ENCODE measurements at places on chromosomes 7 and 10. TPM values are rescaled to one million over a fixed set of nuclear protein-coding genes. Genes with fewer than 3 reads are reported as not detected.

GRCh38 chr7:128887169-128888038 is 23.1 kb downstream of the KCP start:
- no peaks in the 10 kb centered on the region for H3K4me1 ChIP-seq
- peaks cover 11% of the 10 kb centered on the region for H3K27me3 ChIP-seq
- H3K36me3 ChIP-seq = no peaks in the 10 kb centered on the region
- no peak overlapping the region for H3K4me3 ChIP-seq
- H3K27ac ChIP-seq = no peak overlapping the region

DNA sequence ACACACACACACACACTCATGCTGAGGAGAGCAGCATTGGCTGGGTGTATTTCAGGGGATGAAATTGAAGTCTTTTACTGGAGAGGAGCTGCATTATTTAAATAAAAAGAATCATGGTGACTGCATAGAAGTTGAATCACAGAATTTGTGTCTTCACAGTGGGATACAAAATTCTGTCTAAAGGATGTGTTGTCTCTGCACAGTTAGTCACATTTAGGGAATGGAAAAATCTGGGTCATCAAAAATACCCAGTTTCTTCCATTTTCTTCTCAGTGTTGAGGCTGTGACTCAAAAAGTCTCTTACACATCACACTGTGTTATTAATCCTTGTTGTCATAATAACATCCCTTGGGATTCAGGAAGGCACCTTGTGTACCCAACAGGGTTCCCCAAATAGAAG is 10.9 kb downstream of the PAPSS2 start:
- no peak for DNase-seq
- no peak overlapping the region for H3K27ac ChIP-seq
- no peaks in the 10 kb centered on the region for H3K27me3 ChIP-seq
- peaks cover 3% of the 10 kb centered on the region for H3K4me1 ChIP-seq
- no peak overlapping the region for H3K4me3 ChIP-seq
- no peaks in the 10 kb centered on the region for H3K36me3 ChIP-seq

GRCh38 chr10:45265996-45266395 is 49.4 kb downstream of the OR13A1 start:
- H3K4me1 ChIP-seq = no peaks in the 10 kb centered on the region
- no peak overlapping the region for H3K27ac ChIP-seq
- no peak overlapping the region for H3K4me3 ChIP-seq
- peaks cover 47% of the 10 kb centered on the region for H3K27me3 ChIP-seq
- H3K36me3 ChIP-seq = no peaks in the 10 kb centered on the region

- H3K4me3 ChIP-seq = no peak overlapping the region
- H3K4me1 ChIP-seq = no peaks in the 10 kb centered on the region
- peaks cover 11% of the 10 kb centered on the region for H3K36me3 ChIP-seq
- no peak overlapping the region for H3K27ac ChIP-seq
- peaks cover 5% of the 10 kb centered on the region for H3K27me3 ChIP-seq
These were observed 34.6 kb downstream of the ADAM12 start for GRCh38 chr10:126353666-126354065.

- no peak overlapping the region for H3K27ac ChIP-seq
- no peaks in the 10 kb centered on the region for H3K36me3 ChIP-seq
- no peaks in the 10 kb centered on the region for H3K4me1 ChIP-seq
- DNase-seq = no peak
These were observed 392.2 kb upstream of the NFE2L3 start for GRCh38 chr7:25759748-25760147.

GRCh38 chr10:29407280-29407858 is 118.5 kb downstream of the LYZL1 start:
- peaks cover 5% of the 10 kb centered on the region for H3K36me3 ChIP-seq
- no peak for DNase-seq
- no peak overlapping the region for H3K4me3 ChIP-seq
- H3K4me1 ChIP-seq = peaks cover 22% of the 10 kb centered on the region
- H3K27me3 ChIP-seq = peaks cover 5% of the 10 kb centered on the region
- H3K27ac ChIP-seq = no peak overlapping the region

DNA sequence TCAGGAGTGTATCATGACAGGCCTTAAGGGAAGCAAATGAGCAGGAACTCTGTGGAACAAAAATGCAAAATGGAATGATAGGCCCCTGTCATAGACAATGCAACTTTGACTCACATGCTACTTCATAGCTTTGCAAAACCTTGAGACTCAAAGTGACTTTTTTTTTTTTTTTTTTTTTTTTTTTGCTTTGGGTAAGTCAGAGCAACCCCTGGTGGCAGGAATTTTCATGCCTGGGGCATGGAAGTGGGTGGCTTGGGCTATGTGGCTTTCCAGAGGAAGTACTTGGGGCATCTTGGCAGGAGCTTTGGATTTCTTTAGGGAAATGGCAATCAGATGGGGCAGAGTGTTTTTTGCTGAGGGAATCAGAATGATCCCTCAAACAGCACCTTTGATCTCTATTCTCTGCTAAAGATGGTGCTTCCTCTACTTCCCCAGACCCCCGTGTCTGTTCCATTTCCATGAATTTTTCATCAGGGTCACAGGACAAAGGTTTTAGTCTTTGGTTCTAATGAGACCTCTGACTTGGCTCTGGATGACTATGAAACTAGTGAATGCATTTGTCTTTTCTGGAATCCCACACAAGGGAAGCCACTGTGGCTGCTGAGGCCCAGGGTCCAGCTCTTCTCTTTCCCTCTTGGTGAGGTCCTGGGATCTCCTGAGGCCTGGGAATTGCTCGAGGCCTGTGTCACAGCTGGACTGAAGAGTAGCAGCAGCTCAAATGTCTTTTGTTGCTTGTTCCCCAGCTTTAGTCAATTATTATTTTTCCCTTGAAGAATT is 62.8 kb downstream of the TACC2 start:
- no peak for DNase-seq
- no peaks in the 10 kb centered on the region for H3K36me3 ChIP-seq
- H3K27ac ChIP-seq = no peak overlapping the region
- H3K4me3 ChIP-seq = no peak overlapping the region
- no peaks in the 10 kb centered on the region for H3K4me1 ChIP-seq

DNA sequence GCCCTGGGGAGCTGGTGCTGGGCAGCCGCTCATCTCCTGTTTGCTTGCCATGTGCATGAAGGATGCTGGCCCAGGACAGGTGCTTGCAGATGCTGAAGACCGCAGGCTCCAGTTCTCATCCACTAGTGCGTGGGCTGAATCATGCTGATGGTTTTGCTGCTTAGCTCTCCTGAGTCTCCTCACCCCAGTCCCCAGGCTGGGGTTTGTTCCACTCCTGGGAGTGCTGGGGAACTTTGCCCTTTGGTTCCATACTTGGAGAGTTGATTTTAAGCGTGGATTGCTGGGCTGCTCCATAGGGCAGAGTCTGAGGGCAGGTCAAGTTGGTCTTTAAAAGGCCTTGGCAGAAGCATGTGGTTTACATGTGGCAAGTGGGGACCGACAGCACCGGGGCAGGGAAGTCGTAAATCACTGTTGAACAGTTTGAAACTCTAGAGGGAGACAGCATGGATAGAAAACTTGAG is 9.1 kb downstream of the DYNC2I1 start:
- peak overlapping the region; percentile 82 for H3K27ac ChIP-seq
- peaks cover 31% of the 10 kb centered on the region for H3K4me1 ChIP-seq
- H3K4me3 ChIP-seq = peak overlapping the region; percentile 20
- H3K27me3 ChIP-seq = no peaks in the 10 kb centered on the region
- no peak for DNase-seq
- H3K36me3 ChIP-seq = no peaks in the 10 kb centered on the region

DNA sequence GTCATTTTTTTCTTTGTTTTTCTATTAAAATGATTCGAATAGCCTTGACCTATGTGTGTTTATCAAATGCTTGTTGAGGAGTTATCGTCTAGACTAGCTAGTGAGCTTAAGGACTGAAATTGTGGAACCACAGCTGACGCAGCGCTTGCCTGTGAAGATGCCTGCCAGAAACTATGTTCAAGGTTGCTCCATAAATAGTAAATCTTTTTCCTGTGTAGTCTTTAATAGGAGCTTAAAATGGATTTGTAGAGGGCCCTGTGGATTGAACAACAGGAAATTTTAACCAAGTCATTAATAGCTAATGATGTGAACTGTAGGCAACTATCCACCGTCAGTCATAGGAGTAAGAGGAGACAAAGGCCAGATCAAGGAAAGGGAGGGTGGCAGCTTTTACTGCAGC is 145.1 kb downstream of the GNAI1 start:
- no peaks in the 10 kb centered on the region for H3K36me3 ChIP-seq
- H3K27ac ChIP-seq = no peak overlapping the region
- no peak for DNase-seq
- no peak overlapping the region for H3K4me3 ChIP-seq
- H3K4me1 ChIP-seq = no peaks in the 10 kb centered on the region

- H3K36me3 ChIP-seq = no peaks in the 10 kb centered on the region
- no peak overlapping the region for H3K27ac ChIP-seq
- peaks cover 8% of the 10 kb centered on the region for H3K4me1 ChIP-seq
- no peak for DNase-seq
These were observed 5.4 kb downstream of the CEP41 start for GRCh38 chr7:130435311-130435854.

GRCh38 chr10:90917238-90917967 is 3.5 kb downstream of the ANKRD1 start:
- H3K27me3 ChIP-seq = peaks cover 45% of the 10 kb centered on the region
- H3K4me1 ChIP-seq = no peaks in the 10 kb centered on the region
- H3K4me3 ChIP-seq = no peak overlapping the region
- no peaks in the 10 kb centered on the region for H3K36me3 ChIP-seq

DNA sequence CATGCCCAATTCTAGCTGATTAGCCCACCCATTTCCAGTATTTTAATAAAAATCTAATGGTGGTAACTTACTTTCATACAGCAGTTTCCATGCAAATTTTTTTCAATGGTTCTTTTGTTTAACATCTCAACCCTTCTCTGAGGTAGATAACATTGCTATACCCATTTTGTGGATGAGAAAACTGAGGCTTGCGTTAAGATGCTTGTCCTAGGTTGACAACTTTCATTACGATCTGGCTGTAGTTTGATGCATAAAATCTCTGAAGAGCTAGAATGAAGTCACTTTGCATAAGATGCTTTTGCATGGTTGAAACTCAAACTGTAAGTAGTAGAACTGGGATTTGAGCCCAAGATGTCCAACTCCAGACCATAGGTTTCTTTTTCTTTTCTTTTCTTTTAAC is 309.5 kb upstream of the PODXL start:
- H3K4me3 ChIP-seq = no peak overlapping the region
- H3K4me1 ChIP-seq = no peaks in the 10 kb centered on the region
- no peak for DNase-seq
- no peaks in the 10 kb centered on the region for H3K36me3 ChIP-seq
- H3K27me3 ChIP-seq = peaks cover 23% of the 10 kb centered on the region

GRCh38 chr10:76463111-76463510 is 1031.7 kb downstream of the LRMDA start:
- DNase-seq = no peak
- no peak overlapping the region for H3K27ac ChIP-seq
- no peaks in the 10 kb centered on the region for H3K27me3 ChIP-seq
- no peak overlapping the region for H3K4me3 ChIP-seq
- no peaks in the 10 kb centered on the region for H3K4me1 ChIP-seq

DNA sequence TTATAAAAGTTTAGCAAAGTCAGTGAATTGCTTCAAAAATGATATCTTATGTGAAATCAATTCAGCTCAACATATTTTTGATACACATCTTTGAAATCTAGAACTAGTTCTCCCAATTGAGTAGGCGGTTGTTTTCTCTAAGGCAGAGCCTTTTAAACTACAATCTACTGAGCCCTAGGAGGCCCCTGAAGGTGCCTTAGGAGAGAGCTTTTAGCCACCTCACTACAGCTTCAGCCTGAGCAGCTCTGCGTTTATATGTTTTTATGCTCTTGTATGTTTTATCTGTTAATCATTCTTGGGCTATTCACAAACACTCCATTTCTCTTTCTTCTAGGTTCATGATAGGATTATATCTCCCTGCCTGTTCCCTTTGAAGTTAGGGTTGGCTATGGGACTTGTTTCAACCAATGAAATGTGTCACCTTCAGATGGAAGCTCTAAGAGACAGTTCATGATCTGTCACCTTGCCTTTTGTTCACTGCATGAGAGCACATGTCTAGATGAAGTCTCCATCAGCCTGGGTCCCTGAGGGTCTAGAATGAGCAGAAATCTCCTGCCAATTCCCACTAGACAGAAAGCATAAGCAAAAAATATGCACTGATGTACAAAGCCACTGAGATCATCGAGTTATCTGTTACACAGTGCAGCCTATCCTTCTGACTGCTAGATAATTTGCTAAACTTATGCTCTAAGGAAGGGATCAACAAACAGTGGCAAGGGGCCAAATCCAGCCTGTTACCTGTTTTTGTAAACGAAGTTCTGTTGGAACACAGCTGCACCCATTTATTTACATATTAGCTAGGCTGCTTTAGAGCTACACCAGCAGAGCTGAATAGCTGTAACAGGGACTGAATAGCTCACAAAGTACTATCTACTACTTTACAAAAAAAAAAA is 128.5 kb upstream of the CDK1 start:
- H3K36me3 ChIP-seq = no peaks in the 10 kb centered on the region
- DNase-seq = no peak
- H3K4me3 ChIP-seq = no peak overlapping the region
- peaks cover 5% of the 10 kb centered on the region for H3K4me1 ChIP-seq

GRCh38 chr10:85946713-85947326 is 419.8 kb downstream of the GRID1 start:
- no peaks in the 10 kb centered on the region for H3K4me1 ChIP-seq
- H3K27me3 ChIP-seq = peaks cover 3% of the 10 kb centered on the region
- H3K4me3 ChIP-seq = no peak overlapping the region
- no peaks in the 10 kb centered on the region for H3K36me3 ChIP-seq
- no peak overlapping the region for H3K27ac ChIP-seq

The TMEM176A gene
- total RNA-seq = not detected

The IQUB gene
- 0.10 TPM for total RNA-seq

The PPP1R9A gene
- 1.8 TPM for total RNA-seq
